ENCODE measurements at places on chromosomes 5 and 9.

DNA sequence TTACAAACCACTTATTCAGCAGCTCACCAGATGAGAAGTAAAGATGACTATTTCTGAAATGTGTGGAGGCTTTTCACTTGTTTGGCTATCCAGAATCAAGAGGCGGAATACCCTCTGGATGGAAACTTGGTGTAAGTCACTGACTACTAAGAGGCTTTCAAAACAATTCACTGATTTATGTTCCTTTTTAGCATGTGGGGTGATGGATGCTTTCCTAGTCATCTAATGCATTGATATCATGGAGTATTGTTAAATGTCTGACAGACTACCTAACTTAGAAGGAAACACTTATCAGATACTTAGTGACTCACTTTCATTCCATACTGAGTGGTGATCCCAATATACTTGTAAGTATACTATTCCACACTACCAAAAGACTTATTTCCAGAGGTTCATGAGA lies 141.4 kb downstream of the PLK2 start:
- no peak for DNase-seq

DNA sequence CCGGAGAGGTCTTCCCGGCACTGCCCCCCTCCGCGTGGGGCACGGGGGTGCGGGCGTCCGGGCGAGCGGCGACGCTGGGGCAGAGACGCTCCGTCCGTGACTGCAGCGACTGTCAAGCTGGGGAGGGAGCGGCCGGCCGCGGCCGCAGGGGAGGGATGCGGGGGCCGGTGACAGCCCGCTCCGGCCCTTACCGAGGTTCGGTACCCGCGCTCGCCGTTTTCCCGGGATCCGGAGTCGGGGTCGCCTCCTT lies 400 bp downstream of the KDM4C start:
- no peak for DNase-seq

DNA sequence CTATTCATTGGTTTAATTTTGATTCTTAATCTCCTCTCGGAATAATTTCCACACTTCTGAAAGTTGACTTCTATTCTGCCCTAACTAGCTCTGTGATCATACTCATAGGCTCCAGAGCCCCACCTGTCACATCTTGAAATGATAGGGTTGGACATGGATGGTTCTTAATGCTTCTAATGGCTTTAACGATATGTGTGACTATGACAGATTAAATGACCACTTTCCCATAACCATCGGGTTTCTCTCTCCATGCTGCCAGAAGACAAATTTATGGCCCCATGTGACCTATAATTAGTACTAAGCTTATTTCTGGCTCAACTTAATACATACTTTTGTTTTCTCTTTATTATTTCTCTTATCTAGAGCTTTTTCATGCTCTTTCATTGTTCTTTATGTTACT lies 251.1 kb upstream of the TUT7 start:
- no peak for DNase-seq

- DNase-seq: peak; percentile 67
Measured at GRCh38 chr5:149935431-149935901, 9.1 kb downstream of the PDE6A start.

DNA sequence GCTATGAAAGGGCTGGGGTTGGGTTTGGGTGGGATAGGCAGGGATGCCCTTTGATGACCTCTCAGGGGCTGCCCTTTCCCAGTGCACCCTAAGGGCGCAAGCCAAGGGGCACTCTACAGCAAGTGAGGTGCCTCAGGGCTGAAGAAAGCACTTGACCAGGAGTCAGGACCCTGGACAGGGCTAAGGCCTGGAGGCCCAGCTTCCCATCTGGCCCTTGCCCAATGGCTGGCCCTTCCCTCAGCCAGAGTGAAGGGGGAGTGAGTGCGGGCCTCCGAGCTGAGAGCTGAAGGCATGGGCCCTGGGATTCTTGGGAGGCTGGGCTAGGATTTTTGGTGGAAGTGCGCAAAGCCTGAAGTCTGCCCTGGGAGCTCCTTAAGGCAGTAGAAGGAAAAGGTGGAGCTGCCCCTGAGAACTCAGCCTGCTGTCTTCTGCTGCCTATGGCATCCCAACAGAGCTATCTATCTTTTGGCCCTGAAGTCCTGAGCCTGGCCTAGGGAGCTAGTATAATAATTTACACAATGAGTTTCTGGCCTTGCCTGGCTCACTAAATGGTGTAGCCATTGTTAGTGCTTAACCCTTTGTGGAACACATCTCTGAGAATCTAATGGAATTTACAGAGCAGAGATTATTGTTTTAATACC lies 16.4 kb downstream of the JADE2 start:
- DNase-seq: peak; percentile 87

GRCh38 chr5:151068433-151069197 lies 12.2 kb downstream of the TNIP1 start:
- peak; percentile 71 for DNase-seq

DNA sequence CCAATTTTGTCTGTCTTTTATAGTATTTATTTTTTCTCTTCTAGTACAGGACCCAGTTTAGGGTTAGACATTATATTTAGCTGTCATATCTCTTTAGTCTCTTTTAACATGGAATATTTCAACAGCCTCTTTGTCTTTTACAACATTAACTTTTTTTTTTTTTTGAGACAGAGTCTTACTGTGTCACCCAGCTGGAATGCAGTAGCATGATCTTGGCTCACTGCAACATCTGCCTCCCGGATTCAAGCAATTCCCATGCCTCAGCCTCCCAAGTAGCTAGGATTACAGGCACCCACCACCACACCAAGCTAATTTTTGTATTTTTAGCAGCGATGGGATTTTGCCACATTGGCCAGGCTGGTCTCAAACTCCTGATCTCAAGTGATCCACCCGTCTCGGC lies 90.1 kb downstream of the ADAMTS6 start:
- DNase-seq: no peak

DNA sequence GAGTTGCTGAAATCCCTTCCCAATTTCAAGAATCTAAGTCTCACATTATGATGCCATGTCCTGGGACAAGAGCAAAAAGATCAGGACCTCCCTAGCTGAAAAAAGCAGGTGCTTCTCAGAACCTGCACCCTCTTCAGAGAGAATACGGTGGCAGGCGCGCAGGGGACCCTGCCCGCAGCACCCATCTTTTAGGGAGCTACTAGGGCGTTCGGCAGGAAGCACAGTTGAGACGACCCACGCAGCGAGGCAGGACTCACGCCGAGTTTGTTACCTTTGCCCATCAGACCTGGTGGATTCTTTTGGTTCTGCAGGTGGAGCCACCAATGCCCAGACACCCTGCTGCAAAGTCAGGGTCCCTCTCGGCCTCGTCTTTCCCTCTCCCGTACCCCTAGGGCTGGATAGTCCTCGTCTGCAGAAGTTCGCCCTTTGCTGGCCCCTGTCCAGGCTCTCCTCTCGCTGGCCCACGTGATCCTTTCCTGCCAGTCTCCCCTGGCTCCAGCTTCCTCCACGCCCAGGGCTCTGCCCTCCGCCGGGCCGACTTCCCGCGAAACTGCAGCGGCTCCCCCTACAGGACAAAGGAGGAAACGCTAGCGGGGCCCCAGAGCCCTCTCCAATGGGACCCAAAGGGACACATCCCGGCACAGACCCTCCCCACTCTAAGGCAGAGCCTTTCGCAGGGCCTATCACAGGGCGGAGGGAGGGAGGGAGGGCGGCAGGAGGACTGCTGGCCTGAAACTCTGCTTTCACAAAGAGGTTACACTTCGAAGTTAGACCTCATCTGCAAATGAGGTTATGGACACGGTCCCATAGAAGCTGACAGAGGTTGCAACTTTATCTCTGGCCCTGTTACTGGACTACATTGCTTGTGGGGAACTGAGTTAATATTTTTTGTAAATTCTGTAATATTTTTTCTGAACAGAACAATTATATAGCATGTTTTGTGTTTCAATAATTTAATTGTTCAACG lies 28.8 kb downstream of the TMEM174 start:
- DNase-seq: peak; percentile 69

- DNase-seq: no peak
Measured at GRCh38 chr9:89641980-89642379, 37.2 kb downstream of the GADD45G start.

Measured in femur (tissue), 1 donor.